CD4-positive, alpha-beta T cell treated with Interleukin-6 for 4 hours (primary cell): ENCODE measurements at places on chromosomes 4 and X.

DNA sequence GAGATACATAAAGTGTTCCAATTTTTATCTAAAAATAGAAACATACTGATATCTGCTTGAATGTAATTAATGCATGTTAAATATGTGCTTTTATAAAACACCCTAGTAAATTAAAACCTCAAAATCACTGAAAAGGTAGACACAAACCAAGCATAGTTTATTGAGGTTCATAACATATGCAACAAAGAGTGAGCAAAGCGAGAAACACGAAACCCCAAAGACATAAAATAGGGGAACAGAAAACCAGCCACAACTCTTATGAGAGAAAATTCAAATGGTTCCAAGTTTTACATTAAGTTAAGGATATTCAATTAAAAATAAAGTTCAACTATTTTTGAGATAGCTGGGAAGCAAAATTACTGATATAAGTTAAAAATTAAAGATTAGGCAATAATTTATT, 336.4 kb upstream of the AGA start:
- DNase-seq, result no peak

DNA sequence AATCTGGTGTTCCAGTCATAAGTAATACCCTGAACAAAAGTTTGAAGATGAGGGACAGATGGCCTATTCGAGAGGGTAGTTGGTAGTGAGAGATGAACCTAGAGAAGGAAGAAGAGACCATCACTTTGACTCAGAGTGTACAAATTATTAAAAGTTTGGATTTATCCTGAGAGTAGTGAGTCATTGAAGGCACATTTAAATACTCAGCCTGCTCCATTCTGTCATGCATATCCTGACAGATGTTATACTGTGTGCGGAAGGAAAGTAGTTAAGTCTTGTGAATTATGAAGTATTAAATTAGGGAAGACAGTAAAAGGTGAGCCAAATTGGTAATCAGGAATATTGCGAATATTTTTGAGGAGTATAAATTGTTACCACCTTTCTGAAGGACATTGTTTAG, 93.1 kb downstream of the KLHL34 start:
- DNase-seq, result no peak

DNA sequence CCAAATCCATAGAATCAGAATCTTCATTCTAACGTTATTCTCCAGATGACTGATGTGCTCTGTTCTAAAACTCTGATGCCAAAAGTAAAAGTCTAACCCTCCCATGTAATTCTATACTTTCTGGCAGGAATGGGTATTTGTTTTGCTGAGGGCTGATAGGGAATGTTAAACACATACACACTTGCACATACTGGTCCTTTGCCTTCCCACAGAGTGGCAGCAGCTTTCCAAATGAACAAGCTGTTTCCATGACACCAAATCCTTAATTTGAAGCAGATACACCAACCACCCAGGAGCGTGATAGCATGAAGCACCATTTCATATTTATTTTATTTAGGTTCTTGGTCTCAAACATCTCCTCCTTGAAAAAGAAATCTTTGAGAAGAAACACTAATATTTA, 155.5 kb upstream of the PRDX4 start:
- DNase-seq, result no peak

- peak; percentile 55 for DNase-seq
Measured at GRCh38 chrX:74421036-74421739, at the start of gene SLC16A2. Gene SLC16A2, plus strand, starts transcription at chrX:74421493. Its CDS starts 145 bp downstream, at chrX:74421638.

DNA sequence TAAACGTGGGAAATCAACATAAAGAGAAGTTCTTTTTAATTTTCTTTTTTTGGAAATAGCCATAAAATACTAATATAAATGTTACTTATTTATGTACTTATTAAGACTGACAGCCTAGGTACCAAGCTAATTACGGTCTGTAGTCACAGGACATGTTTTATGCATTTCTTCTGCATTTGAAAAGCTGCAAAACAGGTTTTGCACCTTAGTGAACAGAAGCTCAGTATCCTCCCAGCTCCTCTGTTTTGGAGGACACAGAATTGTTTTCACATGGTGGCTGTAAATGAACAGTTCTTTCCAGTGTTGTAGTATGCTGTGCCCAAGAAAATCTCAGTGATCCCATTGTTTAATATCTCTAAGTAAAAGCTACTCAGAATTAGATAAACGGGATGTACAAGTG, 1788.0 kb upstream of the TENM3 start:
- no peak for DNase-seq

- no peak for DNase-seq
Measured at GRCh38 chr4:78186597-78187543, 129.7 kb downstream of the FRAS1 start.

DNA sequence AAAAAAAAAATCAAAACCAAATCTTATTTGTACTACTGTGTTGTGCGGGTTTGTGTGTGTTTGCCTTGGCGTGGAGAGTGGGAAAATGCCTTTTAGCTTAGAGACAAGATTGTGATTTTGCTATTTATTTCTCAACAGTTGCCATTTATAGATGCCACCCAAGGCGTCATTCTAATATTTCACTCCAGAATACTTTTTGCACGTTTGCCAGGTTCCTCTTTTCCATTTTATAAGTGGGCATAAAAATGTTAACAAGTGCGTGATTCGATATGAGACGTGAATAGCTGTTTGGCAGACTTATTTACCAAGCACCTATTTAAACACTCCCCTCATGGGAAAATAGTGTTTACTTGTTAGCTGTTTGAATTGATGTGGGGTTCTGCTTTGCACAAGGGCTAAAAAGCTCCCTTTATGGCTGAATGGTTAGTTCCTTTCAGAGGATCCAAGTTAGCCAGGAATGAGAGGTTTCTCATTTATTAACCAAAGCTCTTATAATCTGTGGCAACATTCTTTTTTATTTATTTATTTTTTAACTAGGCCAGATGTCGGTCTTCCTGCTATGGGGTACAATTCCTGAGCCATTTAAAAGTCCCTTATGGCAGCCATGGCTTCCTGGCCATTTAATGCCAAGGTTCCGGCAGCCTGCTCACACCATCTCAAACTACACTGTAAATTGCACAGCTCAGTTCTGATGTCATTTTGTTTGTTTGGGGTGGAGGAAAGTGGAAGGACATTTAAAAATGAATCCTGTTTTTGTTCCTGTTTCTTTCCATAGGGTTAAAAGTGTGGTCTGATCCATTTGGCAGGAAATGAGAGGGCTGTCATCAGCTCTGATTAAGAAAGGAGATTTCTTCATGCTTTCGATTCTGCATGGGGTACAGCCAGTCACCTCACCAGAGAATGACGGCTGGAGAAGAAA, 14.6 kb downstream of the SMIM20 start:
- no peak for DNase-seq

GRCh38 chrX:130071611-130072344, 38.5 kb downstream of the ELF4 start:
- DNase-seq, result no peak

DNA sequence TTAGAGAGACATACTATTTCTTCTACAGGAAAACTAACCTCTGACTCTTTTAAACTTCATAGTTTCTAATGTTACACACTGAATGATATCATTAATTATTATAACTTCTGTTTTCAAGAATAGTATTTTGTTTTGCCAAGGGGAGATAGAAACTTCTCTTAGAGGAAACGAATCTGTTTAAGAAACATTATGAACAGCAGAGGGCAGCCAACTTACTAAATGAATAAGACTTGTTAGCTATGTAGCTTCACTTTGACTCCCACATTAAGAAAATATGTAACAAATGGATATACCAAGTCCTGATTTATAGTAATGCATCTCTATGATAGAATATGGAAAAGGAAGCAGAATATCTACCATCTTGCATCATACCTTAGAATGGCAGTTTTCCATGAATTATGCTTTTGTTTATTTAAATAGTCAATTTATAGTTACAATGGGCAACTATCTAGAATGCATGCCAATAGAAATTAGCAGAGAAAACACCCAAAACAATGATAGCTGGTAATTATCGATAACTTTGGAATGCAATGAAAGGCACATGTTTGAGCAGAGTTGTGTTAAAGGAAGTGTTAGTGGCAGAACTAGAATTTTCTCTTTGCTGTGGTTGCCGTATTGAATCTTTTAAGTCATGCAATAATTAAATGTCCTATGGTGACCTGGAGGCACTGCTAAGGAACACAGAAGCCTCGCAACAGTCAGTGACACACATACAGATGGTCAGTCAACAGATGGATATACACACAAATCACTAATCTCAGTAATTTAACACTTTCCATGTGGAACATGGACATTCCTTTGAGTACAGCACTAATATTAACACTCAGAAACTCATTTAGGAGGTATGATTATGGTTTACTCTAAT, 105.7 kb upstream of the PDLIM3 start:
- DNase-seq, result no peak

GRCh38 chrX:27679281-27679680, 89.1 kb downstream of the DCAF8L2 start:
- no peak for DNase-seq

- DNase-seq, result no peak
Measured at GRCh38 chrX:10574663-10575062, 45.7 kb downstream of the MID1 start.

DNA sequence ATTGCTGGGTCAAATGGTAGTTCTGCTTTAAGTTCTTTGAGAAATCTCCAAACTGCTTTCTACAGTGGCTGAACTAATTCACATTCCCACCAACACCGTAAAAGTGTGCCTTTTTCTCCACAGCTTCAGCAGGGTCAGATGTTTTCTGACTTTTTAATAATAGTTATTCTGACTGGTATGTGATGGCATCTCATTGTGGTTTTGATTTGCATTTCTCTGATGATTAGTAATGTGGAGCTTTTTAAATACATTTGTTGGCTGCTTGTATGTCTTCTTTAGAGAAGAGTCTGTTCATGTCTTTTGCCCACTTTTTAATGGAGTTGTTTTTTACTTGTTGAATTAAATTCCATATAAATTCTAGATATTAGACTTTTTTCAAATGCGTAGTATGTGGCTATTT, 257.5 kb upstream of the ANKRD50 start:
- no peak for DNase-seq

- no peak for DNase-seq
Measured at GRCh38 chr4:18422685-18423084, 401.1 kb upstream of the LCORL start.

DNA sequence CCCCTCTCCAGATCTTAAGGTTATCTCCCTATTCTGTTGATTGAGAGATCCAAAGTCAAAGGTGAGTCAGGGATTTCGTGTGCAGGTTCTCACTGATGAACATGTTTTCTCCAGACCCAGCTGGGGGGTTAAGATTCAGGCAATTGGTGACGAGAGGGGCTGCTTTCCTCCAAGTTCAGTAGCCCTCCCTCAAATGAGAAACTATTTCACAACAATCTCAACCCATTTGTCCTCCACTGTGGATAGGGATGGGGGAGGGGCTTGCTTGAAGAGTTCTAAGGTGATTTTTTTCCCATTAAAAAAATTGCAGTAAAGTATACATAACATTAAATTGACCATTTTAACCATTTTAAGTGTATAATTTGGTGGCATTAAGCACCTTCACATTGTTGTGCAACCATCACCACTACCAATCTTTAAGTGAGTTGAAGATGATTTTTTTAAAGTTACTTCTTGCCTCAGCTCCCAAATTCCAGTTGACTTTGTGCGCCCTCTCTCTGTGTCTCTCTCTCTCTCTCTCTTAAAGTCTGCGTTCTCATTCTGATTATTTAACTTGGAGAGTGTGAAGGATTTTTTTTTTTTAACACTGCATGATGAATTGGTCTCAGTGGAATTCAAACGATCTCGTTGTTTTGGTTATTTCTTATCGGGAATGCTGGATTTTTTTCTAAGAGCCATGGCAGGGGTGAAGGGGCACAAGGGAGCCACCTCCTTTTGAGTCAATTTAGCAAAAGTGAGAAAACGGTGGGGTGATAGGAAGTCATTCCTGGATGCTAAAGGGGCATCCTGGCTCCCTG, 175.9 kb downstream of the SHROOM3 start:
- no peak for DNase-seq

DNA sequence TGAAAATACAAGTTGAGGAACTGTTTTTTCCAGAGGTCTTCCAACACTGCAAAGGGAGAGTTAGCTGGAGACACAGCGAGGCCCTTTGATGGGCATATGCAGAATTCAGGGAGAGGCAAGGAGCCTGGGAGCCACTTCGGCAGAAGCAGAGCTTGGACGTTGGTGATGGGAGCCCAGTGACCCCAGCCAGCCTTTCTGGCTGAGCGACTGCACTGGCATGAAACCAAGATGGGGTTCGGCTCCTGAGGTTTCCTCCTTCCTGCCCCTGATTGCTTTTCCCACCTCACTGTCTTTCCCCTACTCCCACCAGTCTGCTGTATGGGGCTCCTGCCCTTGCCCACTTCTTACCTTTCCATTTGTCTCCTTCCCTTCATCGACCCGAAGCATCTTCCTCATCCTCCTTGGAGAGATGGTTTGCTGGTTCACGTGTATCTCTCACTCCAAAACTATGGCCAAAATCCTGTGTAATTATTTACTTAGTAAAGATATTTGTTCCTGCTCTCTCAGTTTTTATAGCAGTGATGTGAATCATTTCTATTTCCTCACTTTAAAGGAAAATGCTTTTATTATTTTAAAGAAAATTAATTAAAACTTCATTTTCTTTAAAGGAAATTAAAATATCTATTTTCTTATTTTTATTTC, 100.5 kb downstream of the NFKB1 start:
- no peak for DNase-seq

- DNase-seq, result no peak
Measured at GRCh38 chrX:118216087-118216486, 99.5 kb upstream of the KLHL13 start.

DNA sequence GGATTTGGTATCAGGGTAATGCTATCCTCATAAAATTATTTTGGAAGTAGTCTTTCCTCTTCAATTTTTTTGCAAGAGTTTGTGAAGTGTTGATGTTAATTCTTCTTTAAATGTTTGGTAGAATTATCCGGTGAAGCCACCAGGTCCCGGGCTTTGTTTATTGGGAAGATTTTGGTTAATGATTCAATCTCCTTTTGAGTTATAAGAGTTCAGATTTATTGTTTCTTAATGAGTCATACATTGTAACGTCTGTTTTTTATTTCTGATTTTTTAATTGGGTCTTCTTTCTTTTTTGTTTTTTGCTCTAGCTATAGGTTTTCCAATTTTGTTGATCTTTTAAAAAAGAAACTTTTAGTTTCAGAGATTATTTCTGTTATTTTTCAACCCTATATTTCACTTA, 412.3 kb downstream of the PDGFC start:
- no peak for DNase-seq

DNA sequence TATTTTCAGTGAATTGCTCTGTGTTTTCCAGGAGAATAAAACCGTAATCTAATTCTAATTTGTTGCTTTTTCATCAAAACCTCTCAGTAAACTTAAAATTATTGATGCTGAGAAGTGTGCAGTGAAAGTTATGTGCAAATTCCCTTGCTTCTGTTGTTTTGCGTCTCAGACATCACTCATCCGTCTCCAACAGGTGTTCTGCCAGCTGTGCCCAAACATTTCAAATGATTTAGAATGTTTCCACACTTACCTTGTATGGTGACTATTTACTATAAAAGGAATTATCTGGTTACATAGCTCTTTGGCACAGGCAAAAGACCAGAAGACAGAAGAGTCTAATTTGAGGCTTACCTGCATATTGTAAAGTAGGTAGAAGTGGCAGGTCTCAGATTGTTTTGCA, 184.0 kb downstream of the BMPR1B start:
- no peak for DNase-seq

DNA sequence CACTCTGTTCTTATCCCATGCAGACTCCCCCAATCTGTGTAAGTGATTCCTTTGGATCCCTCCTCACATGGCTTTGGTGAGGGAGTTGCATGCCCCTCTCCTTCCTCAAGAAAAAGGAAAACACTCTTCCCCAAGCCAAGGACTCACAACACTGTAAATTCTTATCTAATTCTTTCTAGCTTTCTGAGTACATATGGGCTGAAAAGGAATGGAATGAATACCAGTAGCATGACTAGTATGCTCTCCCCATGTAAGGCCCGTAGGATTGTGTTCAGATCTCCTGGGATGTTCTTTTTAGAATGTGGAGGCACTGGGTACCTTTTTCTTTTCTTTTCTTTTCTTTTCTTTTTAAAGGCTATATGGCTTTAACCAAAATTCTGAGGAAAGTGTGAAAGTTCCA, 17.0 kb upstream of the MAGED1 start:
- no peak for DNase-seq
